Hematopoietic multipotent progenitor cell treated with erythropoietin and hydrocortisone succinate and interleukin-3 and kit ligand, for 4 days (in vitro differentiated cells): ENCODE measurements at places on chromosomes 3 and 15.

DNA sequence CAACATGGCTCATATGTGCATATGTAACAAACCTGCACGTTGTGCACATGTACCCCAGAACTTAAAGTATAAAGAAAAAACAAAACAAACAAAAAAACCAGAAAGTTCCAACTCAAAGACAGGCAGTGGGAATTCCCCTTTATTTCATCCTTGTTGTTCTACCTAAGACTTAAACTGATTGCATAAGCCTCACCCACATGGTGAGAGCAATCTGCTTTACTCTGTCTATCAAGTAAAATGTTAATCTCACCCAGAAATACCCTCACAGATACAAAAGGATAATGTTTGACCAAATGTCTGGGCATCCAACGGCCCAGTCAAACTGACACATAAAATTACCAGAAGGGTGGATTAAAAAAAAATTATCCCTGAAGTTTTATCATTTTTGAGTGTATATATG is 190.9 kb upstream of the PLSCR5 start:
- DNase-seq = no peak

DNA sequence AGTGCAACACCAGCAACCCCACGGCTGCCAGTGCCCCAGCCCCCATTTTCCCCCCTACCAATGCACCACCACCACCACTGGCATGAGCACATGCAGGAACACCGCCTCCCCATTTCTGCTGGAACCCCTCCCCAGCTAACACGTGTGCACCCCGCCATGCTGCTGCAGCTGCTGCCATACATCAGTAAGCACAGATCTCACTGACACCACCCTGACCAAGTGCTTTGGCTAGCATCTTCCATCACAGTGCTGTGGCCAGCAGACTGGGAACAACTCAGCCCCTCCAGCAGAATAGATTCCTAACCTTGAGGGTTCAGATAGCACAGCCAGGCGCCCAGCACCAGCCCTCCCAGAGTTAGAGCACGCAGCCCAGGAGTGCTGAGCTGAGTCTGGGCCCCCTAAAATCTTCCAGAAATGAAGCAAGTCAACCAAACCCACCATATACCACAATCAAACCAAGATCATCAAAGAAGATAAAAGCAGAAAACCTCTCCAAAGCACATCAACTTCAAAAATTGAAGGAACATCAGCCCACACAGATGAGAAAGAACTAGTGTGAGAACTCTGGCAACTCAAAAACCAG is 81.2 kb upstream of the CDV3 start:
- DNase-seq = no peak

DNA sequence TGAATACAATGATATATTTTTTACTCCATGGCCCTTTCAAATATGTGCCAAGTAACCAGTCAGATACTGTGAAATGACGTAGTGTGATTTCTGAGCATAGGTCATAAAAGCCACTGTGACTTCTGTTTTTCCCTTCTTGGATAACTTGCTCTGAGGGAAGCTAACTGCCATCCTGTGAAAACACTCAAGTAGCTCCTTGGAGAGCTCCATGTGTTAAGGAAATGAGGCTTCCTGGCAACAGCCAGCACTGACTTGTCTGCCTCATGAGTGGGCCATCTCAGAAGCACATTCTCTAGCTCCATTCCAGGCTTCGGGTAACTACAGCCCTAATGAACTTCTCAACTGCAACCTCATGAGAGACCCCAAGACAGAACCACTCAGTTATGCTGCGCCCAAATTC is 9.5 kb upstream of the CCDC80 start:
- no peak for DNase-seq

- DNase-seq = peak; percentile 28
These were observed 48.7 kb downstream of the ARRDC4 start for GRCh38 chr15:98009169-98009568.

- no peak for DNase-seq
These were observed 46.6 kb downstream of the SMAD6 start for GRCh38 chr15:66748708-66749035.

DNA sequence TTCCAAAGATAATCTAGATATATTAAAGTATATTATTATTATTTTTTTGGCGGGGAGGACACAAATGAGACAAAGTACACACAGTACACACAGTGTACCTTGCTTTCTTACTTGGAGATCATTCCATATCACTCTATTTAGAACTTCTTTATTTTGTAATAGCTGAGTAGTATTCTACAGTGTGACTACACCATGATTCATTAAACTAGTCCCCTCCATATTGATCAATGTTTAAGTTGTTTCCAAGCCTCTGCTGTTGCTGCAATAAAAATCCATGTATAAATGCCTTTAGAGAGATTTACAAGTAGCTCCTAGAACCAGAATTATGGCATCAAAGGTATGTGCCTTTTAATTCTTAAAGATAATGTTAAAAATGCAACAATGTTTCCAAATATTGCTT is 38.8 kb downstream of the PYGO1 start:
- no peak for DNase-seq
